ENCODE measurements at places on chromosomes 6 and 20.
A peak's percentile ranks its signal among the peaks of the same experiment; 100 is the strongest.

DNA sequence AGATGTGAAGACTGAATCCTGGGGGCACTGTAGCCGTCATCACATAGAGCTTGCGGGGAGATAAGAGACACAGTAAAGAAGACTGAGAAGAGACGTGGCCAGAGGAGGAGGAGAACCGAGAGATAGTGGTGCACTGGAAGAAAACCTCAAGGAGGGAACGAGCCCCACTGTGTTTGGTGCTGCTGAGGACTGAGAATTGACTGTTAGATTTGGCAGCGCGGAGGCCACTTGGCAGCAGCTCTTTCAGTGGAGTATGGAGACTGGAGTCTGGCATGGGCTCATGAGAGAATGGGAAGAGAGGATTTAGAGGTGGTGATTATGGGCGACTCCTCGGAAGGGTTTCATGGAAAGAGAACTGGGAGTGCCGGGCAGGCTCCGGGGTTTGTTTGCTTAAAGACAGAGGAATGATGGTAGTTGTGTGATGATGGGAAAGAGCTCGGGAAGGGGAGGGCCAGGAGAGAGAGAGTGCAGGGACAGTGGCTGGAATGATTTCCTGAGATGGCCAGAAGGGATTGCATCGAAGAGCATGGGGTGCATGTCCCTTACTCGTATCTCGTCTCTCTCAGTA is 18.0 kb downstream of the CDYL start:
- no peak for DNase-seq

DNA sequence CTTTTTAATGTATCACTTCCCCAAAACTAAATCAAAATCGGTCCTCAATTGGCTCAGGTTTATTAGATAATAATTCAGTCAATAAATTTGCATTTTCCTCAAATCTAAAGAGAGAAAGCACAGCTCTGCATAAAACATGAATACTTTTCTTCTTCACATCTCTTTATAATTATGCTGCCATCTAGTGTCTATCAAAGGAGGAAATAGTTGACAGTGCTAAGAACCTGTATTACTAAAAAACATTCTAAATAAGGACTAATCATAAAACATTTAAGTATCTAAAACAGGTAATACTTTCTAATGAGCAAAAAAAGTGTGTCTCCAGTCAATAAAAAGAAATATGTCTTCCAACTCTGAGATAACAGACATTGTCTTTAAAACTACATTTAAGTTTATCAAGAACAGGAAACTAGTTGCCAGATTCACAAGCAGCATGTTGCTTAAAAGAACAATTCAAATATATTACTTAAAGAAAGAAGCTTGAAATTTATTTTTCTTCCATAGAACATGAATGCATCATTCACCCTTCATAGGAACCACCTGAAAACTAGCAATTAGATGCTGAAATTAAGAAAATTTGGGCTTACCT is 56.5 kb upstream of the DST start:
- DNase-seq: no peak

- no peak for DNase-seq
Measured at GRCh38 chr6:119483908-119484307, 134.3 kb upstream of the MAN1A1 start.

GRCh38 chr6:37882724-37883413 is 63.3 kb downstream of the ZFAND3 start:
- DNase-seq: no peak

DNA sequence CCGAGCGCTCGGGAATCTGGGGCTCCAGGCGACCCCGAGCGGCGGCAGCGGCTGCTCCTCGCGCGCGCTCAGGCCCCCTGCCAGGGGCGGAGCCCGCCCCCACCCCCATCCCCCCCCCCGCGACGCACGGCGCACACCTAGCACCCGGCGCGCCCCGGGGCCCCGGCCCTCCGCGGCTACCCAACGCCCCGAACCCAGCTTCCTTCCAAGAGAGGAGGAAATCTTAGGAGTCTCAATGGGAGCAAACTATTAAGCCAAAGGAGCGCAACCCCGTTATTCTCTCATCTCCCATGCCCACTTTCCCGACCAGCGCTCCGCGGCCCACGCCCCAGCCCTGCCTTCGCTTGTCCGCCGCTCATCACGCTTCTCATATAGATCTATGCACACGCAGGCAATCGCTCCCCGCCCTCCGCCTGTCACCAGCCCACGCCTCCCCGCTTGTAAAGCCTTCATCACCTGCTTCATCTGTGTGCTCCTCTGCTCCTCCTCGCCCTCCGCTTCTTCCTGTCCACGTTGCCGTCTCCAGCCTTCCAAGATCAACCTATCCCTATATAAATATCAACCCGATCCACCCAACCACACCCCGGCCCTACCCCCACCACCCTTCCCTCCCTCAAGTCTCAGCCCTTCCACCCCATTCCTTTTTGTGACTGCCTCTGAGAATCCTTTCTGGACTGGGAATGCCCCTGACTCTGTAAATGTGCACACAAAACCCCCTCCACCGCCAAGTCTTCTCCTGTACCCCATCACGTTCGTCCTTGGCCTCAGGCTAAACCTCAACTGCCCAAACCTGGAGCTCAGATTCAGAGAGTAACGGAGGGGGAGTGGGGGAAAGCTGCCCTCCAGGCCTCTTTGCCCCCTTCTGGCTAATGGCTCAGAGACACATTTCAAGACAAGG is at the start of gene DLK2:
Gene DLK2 (minus strand): TSS at position 18 of the 898 bp plus-strand sequence. CDS start 723 bp downstream, outside the sequence.
- peak; percentile 45 for DNase-seq

DNA sequence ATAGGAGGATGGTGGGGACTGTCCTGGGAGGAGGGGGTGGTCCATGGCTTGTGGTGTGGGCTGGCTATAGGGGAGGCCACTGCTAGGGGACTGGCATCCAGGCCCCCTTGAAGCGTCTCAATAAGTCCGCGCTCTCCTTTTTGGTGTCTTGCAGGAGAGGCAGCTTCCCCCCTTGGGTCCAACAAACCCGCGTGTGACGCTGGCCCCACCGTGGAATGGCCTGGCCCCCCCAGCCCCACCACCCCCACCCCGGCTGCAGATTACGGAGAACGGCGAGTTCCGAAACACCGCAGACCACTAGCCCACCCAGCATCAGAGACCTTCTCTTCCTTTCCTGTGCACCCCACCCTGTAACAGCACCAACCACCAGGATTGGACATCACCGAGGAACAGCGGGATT is 2.8 kb upstream of the ZBTB9 start:
- no peak for DNase-seq

- DNase-seq: no peak
Measured at GRCh38 chr6:14142511-14143223, 25.1 kb downstream of the CD83 start.

DNA sequence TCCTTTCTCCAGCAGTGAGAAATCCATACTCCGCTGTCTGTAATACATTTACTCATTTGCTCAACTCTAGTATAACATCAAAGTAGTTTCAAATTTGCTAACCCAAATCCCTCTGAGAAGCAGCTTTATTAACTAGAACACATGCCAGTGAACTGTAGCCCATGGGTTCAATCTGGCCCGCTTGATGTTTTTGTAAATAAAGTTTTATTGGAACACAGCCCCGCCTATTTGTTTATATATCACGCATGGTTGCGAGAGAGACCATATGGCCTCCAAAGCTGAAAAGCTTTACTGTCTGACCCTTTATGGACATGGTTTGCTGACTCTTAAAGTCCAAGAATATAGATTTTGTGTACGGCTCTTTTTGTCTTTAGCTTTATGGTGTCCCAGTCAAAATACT is 32.2 kb downstream of the CDYL start:
- no peak for DNase-seq

GRCh38 chr6:117352466-117353081 is 73.2 kb downstream of the ROS1 start:
- no peak for DNase-seq

DNA sequence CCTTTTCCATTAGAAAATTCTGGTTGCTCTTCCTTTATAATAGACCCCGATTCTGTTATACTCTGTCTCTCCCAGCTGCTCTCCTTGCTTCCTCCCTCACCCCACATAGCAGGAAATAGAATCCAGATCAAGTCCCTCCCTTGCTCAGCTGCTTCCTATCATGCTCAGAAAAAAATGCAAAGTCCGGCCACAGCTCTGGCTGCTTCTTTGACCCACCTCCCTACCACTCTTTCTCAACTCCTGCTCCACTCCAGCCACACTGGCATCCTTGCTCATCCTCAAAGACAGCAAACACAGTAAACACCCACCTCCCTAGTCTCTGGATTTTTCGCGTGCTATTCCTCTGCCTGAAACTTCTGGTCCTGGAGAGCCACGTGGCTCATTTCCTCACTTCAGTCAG is 9.1 kb upstream of the SLC22A16 start:
- no peak for DNase-seq
